Suppressor macrophage (primary cell): ENCODE measurements at places on chromosomes 7 and 10.

DNA sequence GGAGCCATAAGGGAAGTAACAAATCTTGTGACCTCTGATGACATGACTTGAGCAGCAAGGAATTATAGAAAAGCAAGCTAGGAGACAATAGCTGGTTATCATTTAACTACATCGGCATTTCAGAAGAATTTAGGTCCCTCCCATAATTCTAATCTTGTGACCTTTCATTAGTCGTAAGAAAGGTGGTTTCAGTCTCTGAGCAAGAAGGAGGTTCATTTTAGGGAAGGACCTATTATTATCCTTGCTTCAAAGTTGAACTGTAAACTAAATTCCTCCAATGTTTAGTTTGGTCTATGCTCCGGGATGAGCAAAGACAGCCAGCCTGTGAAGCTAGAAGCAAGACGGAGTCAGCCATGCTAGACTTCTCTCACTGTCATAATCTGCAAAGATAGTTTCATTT lies 159.6 kb downstream of the SLC16A9 start:
- DNase-seq: no peak

DNA sequence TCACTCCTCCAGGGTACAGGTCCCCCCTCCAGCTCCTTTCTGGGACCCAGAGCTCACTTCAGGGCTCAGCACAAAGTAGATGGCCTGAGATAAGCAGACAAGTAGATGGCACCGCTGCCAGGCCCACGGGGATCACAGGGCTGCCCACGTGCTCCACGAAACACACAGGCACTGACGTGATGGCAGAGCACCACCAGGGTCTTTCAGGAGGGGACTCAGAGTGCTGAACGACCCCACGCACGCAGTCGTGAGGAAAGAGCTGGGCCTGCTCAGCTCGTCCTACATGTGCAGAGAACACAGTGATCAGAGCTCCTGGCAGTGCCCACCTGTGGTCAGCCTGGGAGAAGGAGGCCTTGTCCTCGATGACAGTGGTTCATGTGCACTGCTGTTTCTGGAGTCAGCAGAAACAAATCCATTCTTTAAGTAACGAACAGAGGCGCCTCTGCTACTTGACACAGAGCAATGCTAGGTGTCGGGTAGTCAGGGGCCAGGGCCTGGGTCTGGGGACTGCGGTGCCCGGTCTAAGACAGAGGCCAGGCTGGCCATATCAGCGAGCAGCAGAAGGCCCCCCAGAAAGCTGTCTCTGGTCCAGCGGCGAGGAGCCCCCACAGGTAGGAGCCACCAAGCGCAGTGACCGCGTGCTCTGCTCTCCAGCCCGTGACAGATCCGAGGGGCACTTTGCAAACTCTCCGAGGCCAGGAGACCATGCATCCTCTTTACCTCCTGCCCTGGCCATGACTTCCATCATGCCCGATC lies 129.8 kb upstream of the FAM20C start:
- no peak for DNase-seq

- no peak for DNase-seq
Measured at GRCh38 chr10:12606461-12606860, 257.1 kb downstream of the CAMK1D start.

GRCh38 chr7:6111041-6111440 lies 79.9 kb downstream of the ANKRD61 start:
- DNase-seq: no peak

DNA sequence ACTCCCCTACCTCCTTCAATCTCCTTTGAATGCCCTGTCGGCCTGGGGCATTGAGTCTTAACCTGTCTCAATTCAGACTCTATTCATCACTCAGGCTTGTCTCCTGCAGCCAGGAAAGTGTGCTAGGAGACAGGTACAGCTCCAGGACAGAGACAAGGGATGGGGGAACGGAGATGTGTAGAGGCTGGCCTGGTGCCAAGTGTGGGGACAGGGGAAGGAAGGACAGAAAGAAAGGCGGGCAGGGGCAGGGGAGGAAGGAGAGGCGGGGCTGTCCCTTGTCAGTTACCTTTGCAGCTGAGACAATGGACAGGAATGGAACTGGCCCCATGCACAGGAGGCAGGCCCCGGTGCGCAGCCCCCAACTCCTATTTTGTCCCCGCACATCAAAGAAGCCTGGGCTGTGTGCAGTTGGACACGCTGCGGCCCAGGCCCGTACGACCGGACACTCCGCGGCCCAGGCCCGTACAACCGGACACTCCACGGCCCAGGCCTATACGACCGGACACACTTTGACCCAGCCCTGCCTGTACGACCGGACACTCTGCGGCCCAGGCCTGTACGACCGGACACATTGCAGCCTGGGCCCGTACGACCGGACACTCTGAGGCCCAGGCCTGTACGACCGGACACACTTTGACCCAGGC lies 36.9 kb downstream of the CHST15 start:
- no peak for DNase-seq

DNA sequence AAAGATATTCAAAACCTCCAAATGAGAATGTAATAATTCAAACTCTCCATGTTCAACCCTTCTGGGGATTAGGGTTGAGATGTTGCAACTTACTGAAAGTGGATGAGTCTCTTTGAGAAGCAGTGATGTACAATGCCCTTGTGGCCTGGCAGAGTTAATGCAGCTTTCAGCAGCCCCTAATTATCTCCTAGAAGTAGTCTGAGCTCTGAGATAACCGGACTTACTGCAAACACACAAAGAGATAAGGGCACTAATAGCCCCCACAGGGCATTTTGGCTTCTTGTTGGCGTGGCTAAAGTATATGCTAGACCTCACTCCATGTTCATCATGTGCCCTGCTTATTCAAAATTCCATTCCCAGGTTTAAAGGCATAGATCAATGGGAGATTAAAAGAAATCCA lies 404.7 kb downstream of the NEBL start:
- DNase-seq: no peak

- no peak for DNase-seq
Measured at GRCh38 chr7:80536426-80536825, 24.6 kb upstream of the GNAT3 start.

GRCh38 chr7:129790136-129790535 lies 162.6 kb downstream of the UBE2H start:
- no peak for DNase-seq

- no peak for DNase-seq
Measured at GRCh38 chr7:80413383-80413945, 98.4 kb downstream of the GNAT3 start.

GRCh38 chr10:119750391-119751230 lies 24.8 kb downstream of the INPP5F start:
- DNase-seq: peak; percentile 82

- DNase-seq: no peak
Measured at GRCh38 chr7:37601321-37601720, 82.2 kb upstream of the GPR141 start.

GRCh38 chr7:88344956-88345832 lies 38.5 kb upstream of the STEAP4 start:
- DNase-seq: peak; percentile 47

DNA sequence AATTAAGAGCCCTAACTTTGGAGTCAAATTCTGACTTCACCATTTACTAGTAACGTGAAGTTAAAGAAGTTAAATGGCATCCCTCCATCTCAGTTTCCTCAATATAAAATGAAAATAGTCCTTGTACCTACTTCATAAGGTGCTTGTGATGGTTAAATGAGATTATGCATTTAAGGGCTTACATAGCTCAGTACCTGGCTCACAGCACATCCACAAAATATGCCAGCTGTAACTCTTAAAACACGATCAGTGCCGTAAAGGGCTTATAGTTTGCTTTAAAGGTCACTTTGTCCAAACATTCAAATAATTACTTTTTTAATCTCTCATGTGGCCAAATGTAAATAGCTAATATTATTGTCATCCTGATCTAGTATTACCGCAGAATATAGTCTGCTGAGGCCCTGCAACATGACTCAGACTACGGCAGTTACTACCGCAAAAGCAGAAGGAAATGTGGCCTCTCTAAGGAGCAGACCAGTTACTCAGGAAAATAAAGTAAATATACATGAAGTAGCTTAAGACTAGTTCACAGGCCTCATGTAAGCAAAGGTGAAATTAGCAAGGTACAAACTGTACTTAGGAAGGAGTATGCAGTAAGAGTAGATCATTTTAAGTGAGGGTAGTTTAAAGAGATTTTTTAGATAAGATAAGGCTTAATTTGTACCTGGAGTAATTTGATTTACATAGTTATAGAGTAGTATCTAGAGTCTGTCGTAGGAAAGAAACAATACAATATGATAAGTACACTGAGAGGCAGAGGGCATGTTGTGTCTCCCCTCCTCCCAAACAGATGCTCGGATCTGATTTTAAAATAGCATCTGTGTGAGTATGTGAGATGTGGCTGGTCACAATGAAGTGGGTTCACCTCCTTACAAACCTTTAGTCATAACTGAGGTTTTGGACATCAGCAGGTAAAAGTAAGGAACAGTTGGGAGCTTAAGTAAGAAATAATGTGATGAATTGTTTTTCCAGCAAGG lies 13.1 kb downstream of the CASP2 start:
- DNase-seq: peak; percentile 57

DNA sequence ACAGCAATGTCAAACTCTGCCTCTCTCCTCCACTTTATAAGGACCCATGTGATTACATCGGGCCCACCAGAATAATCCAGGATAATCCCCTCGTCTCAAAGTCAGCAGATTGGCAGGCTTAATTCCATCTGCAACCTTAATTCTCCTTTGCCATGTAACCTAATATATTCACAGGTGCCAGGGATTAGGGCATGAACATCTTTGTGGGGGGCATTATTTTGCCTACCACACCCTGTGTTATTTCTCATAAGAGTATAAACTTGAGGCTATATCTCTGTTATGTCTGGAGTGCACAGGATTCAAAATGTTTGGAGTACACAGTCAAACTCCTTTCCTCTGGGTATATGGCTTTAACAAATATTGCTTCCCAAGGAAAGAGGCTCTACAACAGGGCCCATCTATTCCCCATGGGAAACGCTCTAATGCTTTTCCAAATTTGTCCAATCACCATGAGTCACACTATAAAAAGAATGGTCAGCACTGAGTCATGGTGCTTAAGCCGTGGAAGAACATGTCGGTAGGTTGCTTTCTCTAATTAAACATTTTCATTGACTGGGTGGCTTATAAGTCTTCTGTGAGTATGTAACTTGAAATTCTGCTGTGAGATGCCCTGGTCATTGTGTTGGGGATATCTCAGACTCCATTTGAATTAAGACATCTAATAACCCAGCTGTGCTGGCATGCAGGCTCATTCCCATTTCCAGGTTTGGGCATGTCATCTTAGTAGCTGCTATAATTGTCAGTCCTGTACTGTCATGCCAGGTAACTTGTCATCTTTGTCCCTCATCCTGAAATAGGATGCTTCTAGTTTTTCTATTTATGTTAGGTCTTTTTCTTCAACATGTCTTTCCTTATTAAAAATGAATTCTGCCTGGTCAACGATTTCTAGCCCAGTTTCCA lies 11.5 kb upstream of the AKR1B10 start:
- DNase-seq: no peak

DNA sequence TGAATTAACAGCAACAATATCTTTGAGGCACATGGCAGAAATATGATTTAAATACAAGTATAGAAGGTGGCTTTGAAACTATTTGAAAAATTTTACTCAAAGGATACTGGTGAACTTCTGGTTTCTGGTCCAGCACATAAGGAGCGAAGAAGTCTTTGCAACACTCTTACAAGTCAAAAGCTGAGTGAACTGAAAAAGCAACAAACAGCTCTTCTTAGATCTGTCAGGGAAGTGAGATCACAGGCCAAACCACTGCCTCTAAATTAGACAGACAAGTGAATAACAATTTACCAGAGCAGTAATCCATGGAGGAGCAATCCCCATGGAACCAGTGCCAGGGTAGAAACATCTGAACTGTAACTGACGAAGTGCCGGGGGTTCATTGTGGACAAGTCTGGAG lies 9.6 kb upstream of the VWC2 start:
- no peak for DNase-seq

- DNase-seq: peak; percentile 73
Measured at GRCh38 chr10:101272229-101272868, 43.1 kb upstream of the LBX1 start.

GRCh38 chr7:32390210-32390609 lies 100.0 kb downstream of the LSM5 start:
- no peak for DNase-seq

GRCh38 chr7:66869660-66870450 lies 51.2 kb upstream of the TMEM248 start:
- no peak for DNase-seq

DNA sequence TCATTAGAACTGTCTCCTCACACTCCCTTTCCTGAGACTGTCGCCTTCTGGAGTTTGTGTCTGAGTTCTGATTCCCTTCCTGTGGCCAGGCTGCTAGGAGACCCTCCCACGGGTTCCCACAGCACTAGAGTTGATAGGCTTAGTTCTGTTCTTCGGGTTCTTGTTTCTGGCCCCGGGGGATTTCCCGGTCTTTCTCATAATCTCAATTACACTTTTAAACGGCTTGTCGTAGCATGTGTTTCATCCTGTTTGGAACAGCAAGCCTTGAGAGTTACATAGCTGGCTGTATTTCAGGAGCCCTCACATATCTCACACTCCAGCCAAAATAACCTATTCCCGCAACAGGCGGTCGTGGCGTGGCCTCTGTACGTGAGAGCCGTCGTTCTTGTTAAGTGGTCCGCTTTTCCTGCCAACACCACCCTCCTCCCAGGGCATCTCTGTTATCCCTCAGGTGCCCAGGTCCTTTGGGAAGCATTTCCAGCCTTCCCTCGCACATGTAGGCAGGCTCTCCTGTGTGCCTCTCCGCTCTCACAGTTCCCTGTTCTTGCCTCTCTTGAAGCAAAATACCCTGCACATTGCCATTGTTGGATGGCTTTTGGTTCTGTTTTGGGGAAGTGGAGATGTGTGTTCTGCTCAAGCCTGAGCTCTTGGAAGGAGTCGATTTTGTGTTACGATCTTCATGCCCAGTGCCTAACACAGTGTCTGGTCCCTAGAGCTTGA lies 46.0 kb downstream of the CDC123 start:
- peak; percentile 92 for DNase-seq

DNA sequence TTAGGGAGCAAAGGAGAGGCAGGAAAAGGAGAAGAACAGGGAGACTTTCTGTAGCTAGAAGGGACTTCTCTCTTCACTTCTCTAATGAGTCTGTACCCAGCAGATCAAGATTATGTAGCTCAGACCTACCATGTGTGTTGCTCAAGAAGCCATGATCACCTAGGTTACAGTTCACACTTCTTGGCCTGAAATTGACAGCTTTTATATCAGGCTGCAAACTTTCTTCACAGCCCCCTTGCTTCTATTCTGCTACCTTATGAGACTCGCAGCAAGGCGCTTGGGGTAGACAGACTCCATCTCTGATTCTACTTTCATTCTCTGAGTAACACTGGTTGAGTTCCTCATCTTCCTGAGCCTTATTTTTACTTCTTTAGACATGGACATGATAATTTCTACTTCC lies 19.6 kb upstream of the GIMAP2 start:
- DNase-seq: peak; percentile 57

GRCh38 chr7:64863969-64864368 lies 39.1 kb upstream of the ZNF273 start:
- no peak for DNase-seq

DNA sequence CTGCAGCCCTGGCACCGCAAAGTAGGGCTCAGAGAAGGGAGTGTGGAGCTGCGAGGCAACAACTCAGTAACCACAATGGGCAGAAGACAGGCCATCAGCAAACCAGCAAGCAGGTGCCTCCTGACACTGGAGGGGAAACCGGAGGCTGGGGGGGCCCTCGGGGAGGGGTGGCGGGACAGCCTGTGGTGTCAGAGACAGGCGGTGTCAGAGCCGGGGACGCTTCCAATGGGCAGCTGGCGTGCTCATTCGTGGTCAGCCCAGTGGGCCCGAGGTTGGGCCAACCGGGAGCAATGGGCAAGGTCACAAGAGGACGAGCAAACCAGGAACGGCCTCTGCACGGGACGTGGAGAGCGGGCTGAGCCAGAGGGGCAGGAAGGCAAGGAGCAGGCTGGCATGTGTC lies 158.1 kb downstream of the MAD1L1 start:
- no peak for DNase-seq
